ENCODE measurements at places on chromosomes 7 and 10.

GRCh38 chr7:18993933-18994668 is 123.3 kb downstream of the TWIST1 start:
- no peak for DNase-seq

- no peak for DNase-seq
Measured at GRCh38 chr7:70094831-70095230, 496.6 kb downstream of the AUTS2 start.

DNA sequence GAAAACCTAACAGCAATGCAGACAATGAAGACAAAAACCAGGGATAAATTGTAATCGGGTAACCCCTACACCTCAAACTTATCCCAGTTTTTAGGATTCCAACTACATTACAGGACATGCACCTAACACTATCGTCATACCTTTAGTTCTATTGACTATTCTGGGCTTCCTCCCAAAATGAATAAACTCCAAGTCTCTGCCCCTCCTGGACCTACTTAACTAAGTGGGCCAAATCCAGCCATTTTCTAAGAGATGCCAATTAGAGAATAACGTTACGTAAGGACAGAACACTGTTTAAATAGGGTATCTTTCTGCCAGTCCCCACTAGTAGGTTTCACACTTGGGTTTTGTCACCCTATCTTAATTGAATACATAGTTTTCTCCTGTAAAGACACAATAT is 253.1 kb upstream of the MKLN1 start:
- DNase-seq = no peak

- DNase-seq = no peak
Measured at GRCh38 chr7:77450054-77450453, 33.9 kb upstream of the GSAP start.

DNA sequence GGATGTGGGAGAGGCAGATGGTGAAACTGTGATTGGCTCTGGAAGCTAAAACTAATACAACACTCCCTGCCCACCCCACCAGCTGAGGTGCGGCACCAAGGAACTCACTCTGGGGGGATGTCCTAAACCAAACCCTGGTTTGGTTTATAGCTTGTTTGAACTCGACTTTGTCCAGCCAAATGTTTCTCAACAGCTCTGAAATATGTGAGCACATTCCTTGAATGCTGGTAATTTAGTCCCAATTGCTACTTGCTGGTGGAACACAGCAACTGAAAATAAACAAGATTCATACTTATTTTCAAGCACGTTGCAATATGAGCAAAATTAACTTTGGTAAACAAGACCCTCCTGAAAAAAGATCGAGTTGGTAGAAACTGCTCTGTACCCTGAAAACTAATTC is 39.7 kb upstream of the CARD11 start:
- no peak for DNase-seq

GRCh38 chr7:71165708-71166107 is 33.8 kb downstream of the GALNT17 start:
- DNase-seq = no peak

DNA sequence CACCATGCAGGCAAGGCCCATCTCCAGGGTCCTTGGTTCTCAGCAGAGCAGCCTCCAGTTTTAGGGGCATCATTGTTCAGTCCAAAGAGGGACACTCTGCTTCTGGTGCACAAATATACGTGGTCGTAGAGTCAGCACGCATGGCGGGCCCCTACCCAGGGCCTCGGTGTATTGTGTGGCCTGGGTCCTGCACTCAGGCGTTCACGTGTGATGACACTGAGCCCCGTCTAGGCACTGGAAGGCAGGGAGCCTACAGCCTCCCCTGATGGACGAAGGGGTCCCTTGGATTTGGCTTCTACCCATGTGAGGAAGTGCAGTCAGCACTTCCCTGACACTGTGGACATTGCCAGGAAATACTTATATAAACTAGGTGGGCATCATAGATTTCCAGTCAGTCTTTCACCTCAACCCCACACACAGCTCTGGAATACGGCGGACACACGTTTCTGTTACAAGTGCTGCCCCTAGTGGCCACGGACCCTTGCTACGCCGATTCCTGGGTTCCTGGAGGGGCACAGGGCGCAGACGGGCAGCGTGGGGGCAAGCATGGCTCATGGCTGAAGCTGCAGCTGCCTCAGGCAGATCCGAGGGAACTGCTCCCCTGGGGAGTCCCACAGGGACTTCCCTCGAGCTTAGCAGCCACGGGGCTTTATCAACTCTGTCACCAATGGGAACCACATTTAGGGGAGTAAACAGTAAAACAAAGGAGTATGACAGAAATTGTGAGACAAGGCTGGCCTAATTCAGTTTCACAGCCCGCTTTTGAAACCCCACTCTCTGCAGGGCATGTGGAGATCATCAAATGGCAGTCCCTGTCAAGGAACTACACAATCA is 25.4 kb downstream of the AIFM2 start:
- DNase-seq = no peak

DNA sequence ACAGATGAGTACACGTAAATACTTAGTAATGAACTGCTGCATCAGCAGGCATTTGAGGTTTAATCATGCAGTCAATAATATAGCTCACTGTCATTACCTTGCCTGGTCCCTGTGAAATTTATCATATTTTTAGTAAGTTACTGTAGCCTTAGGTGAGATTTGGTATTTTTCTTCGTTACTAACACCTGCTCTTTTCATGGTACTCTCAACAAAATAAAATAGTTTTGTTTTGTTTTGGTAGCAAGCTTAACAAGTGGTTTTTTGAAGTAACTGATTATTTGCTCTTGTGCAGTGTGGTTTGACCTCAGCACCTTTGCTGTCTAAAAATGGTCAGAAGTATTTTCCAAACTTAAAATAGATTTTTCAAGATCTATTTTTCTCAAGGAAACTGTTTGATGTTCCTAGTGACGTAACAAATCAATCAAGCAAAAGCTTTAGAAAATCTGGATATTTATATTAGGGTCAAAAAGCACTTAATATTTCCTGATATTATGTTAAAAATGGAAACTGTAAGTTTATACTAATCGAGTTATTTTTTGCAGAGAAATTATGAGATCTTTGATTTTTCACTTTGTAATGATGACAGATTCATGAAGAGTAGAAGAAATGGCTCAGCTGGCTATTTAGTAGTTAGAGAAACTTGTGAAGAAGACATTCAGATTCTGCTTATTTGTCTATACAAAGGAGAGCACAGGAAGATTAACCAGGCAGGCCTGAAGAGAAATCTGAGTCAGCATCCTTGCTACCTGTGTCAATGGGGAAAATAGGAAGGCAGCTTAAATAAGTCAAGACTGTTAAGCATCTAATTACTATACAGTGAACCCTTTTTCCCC is 21.0 kb upstream of the RPA3 start:
- no peak for DNase-seq

GRCh38 chr7:42972699-42973500 is 40.7 kb downstream of the MRPL32 start:
- no peak for DNase-seq

GRCh38 chr7:112112822-112113255 is 93.4 kb downstream of the DOCK4 start:
- no peak for DNase-seq

DNA sequence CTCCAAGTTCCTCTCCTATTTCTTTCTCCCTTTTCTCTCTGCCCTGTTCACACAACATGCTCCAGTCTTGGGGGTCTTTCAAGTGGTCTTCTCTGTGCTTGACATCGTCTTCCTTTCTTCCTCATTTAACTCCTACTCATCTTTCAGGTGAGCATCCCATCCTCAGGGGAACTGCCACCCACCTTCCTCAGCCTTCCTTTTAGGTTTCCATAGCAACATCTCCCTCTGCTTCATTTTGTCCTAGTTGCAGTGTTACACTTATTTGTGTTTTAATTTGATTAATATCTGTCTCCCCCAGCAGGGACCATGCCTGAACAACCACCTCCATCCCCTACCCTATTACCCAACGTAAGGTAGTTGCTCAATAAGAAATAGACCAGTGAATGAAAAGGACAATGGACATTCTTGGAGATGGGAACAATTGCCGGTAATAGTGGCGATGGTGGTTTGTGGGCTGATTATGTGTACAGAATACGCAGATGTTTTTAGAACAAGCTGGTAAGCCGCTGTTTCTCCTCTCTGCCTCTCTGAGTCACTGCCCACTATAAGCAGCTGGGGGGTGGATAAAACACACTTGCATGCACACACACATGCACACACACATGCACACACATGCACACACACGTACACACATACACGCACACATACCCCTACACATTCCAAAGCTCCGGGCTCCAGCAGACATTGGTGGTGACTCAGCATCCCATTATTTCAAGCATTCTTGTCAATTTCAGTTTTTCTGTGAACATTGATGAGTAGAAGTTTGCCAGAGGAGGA is 251.6 kb downstream of the GATA3 start:
- no peak for DNase-seq

- DNase-seq = no peak
Measured at GRCh38 chr10:47082055-47082784, 171.0 kb downstream of the PTPN20 start.

DNA sequence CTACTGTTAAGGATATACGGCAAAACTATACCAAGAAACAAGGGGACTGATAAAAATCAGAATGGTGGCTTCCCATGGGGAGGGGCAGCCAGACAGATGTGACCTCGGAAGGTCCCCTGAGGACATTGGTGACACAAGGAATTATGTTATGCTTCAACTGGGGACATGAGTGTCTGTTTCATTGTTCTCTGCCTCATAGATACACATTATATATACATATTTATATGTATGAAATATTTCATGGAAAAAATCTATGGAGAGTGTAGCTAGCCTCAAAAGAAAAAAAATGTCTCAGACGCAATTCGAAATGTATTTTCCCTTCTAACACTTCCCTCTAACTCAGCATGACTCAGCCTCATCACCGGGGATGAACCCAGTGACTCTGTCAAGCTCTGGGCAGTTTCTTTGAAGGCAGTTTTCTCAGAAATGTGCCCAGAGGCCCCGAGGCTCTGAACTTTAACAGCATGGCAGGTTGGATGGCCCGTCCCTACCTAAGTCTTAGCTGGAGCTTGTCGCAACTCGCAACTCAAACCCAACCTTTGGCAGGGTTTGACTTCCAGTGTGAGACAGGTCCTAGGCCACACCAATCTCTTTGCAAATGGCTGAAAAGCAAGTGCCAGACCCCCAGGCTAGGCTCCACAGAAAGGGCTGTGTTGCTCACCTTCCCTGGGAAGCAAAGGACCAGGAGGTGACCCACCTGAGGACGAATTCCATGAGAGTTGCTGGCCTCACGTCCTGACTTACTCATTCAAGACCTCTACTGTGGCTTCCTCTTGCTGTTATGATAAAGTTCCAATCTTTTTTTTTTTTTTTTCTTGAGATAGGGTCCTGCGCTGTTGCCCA is 86.9 kb downstream of the CARD11 start:
- DNase-seq = no peak

- DNase-seq = no peak
Measured at GRCh38 chr10:51000164-51000563, 74.1 kb upstream of the PRKG1 start.

- DNase-seq = no peak
Measured at GRCh38 chr7:36191292-36191920, 38.4 kb downstream of the EEPD1 start.

GRCh38 chr10:44388641-44389040 is 3.7 kb upstream of the CXCL12 start:
- no peak for DNase-seq

DNA sequence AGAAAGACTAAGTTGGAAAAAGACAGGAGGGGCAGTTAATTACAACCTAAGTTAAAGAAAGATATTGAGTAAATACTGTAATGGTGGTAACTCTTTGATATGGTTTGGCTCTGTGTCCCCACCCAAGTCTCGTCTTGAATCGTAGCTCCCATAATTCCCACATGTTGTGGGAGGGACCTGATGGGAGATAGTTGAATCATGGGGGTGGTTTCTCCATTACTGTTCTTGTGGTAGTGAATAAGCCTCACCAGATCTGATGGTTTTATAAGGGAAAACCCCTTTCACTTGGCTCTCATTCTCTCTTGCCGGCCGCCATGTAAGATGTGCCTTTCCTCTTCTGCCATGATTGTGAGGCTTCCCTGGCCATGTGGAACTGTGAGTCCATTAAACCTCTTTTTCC is 143.8 kb downstream of the GRK5 start:
- DNase-seq = no peak

GRCh38 chr7:116802746-116803152 is 59.6 kb upstream of the CAPZA2 start:
- no peak for DNase-seq

- no peak for DNase-seq
Measured at GRCh38 chr7:55314967-55315366, 50.2 kb upstream of the LANCL2 start.

- no peak for DNase-seq
Measured at GRCh38 chr10:11404901-11405300, 206.5 kb downstream of the USP6NL start.

DNA sequence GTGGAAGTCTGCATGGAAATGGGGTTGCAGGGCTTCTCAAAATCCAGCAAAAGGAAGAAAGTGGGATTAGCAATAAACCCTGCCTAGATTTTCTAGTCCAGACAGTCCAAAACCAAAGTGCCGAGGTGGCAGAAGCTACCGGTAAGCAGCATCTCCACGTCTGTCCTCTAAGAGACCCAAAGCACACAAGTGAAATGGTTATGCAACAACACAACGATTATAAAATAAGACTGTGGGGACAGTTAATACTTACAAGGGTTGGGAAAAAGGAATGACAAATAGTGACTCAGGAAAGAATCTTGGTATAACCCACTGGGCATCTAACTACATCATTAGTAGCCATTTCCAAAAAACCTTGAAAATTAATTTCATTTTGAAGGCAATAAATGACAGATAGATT is 24.7 kb downstream of the CREB3L2 start:
- no peak for DNase-seq

DNA sequence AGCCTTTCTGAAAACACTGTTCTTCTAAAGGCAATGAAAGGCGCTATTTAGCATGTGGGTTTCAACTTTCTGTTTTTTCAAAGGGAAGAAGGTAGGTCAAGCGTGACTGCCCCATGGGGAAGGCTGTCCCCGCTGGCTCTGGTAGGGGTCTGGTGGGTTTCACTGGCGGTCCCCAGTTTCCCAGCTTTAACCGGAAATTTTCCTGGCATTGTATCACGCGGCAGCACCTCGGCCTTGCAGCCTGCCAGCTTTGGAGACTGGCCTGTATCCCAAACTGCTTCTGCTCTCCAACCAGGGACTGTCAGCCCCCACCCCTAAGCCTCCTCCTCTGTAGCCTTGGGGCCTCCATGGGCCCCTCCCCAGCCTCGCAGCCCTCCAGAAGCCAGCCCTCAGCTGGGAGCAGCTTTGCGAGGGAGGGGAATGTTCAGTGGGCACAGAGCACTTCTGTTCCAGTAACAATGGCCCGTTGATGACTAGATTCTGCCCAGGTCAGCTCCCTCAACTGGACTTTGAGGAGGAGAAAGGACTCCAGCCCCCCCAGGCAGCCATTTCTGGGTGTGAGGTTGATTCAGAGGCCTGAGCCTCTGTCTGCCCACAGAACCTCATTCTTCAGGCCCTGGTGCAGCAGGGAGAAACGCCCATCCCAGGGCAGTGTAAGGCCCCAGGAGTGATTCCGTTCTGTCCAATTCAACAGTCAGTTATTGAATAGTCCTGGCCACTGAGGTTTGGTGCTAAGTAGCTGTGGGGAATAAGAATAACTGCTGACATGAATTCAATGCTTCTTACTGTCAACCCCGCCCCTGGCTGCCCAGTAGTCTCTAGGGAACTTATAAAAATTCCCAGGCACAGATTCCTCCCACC is 17.1 kb downstream of the CHST3 start:
- DNase-seq = no peak

Measured in T follicular helper cell (primary cell).